ENCODE measurements at places on chromosomes 2 and 18. TPM values are rescaled to one million over a fixed set of nuclear protein-coding genes. Genes with fewer than 3 reads are reported as not detected.

Gene SLC38A11
- total RNA-seq: not detected

Gene RAD51AP2
- not detected for total RNA-seq

Gene VWA3B
- not detected for total RNA-seq

Gene SERPINB12
- not detected for total RNA-seq

Gene EIF4E2
- 96.9 TPM for total RNA-seq

Gene HOXD9
- total RNA-seq: 3.9 TPM

Gene C1GALT1C1L
- 0.74 TPM for total RNA-seq

Gene ANKRD44
- 8.1 TPM for total RNA-seq

Gene CIB4
- total RNA-seq: not detected

Gene FRZB
- 0.09 TPM for total RNA-seq

Gene KCNG2
- not detected for total RNA-seq

Gene UGT1A5
- total RNA-seq: not detected

Gene CFC1
- total RNA-seq: not detected

All from endothelial cell of umbilical vein (primary cell).